Mucosa of descending colon (tissue), 3 donors: ENCODE measurements at places on chromosomes 3 and 15. TPM values are rescaled to one million over a fixed set of nuclear protein-coding genes. Genes with fewer than 3 reads are reported as not detected.

Gene ADCY5
- 12.6 TPM for total RNA-seq

- DNase-seq, result no peak
Measured at GRCh38 chr3:137588871-137589270, 175.2 kb upstream of the SOX14 start.

DNA sequence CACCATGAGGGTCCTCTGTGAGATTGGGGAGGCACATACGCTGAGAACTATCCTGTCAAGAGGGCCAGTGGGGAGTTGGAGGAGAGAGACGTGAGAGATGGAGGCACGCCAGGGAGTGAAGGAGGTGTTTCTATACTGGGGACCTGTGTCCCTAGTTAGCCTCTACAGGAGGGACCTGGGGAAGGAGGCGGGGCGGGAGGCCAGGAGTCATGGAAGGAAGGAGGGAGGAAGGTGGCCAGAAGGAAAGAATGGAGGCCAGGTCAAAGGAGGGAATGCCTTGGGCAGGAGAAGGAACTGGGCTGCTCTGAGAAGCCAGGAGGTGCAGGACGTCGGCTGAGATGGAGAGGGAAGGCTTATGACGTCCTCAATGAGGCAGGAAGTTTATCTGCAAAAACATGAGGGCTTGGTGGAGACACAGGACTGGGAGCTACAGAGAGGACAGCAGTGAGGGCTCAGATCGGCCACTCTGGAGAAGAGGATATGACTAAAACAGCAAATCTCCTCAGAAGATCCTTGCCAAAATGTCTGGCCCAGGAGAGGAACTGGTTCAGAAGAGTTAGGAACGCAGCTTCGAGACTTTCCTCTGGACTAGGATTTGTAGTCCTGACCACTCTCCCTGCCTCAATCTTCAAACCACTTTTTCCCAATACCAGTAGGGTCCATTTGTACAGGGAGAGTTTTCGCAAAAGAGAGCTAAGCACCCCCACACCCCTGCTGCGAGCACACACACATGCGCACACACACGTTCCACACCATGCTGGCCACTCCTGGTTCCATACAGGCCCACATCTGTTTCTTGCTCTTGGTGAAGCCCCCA, 59.9 kb downstream of the ADCY5 start:
- DNase-seq, result no peak

Gene TTLL13
- 0.63 TPM for total RNA-seq

Gene GOLGA6B
- not detected for total RNA-seq

- no peak for DNase-seq
Measured at GRCh38 chr3:33229947-33230346, 11.3 kb upstream of the SUSD5 start.

DNA sequence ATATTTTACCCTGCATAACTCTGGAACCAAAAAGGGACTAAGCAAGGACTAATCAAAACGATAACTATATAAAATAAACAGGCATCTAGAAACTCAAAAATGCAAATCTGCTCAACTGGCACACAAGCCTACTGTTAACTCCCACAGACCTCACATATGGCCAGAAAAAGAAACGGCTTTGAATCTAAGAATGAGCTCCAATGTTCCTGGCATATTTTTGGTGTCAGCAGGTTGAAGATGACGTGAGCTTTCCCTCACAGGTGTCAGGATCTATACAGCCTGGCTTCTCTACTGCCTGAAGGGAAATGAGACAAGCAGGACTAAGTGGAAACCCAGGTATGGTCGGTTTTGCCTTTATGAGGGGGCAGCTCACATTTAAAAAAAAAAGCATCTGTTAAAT, 120.1 kb upstream of the SPATA12 start:
- no peak for DNase-seq

GRCh38 chr3:161035711-161036110, 69.4 kb downstream of the B3GALNT1 start:
- DNase-seq, result no peak

DNA sequence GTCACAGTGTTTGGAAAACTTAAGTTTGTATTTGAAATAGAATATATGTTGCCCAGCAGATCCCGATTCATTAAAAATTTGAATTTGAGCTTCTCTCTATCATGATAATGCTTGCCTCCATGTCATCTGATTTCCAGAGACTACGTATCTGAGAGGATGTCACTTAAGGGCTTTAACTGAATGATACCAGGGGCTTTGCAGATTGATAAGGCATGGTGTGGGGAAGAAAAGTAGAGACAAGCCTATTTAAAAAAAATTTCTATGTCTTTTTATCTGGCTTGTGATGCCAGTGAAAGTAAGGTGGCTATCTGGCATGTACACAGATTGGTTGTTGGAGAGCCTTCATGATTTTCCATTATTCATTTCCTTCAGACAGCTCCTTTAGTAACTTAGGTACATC, 72.7 kb downstream of the UBE2E2 start:
- no peak for DNase-seq

GRCh38 chr15:80433836-80434235, 29.7 kb downstream of the ARNT2 start:
- no peak for DNase-seq

GRCh38 chr15:77030048-77030927, 35.4 kb downstream of the PSTPIP1 start:
- peak; percentile 63 for DNase-seq

DNA sequence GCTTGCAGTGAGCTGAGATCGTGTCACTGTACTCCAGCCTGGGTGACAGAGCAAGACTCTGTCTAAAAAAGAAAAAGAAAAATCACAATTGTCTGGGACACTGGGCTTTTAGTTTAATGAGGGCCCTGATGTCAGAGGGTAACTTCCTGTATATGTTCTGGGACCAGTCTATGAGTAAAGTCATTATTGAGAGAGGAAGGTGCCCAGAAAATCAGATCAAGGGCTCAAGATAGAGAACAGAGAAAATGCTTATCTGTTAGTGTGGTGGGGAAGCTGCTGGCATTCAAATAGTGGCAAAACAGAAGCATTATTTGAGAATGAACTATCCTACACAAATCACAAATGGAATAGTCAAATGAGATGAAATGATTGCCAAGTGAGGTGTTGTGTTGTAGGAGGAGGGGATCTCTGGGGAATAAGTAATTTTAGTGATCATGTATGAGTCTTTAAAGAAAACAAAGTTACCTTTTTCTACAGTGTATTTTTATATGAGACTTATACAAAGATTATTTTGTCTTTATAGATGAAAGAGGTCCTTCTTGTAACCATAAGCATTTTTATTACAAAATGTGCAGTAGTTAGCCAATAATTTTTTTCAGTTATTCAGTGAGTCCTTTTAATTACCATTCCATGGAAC, 13.4 kb downstream of the ARIH2 start:
- DNase-seq, result no peak

Gene SPSB4
- 0.10 TPM for total RNA-seq

DNA sequence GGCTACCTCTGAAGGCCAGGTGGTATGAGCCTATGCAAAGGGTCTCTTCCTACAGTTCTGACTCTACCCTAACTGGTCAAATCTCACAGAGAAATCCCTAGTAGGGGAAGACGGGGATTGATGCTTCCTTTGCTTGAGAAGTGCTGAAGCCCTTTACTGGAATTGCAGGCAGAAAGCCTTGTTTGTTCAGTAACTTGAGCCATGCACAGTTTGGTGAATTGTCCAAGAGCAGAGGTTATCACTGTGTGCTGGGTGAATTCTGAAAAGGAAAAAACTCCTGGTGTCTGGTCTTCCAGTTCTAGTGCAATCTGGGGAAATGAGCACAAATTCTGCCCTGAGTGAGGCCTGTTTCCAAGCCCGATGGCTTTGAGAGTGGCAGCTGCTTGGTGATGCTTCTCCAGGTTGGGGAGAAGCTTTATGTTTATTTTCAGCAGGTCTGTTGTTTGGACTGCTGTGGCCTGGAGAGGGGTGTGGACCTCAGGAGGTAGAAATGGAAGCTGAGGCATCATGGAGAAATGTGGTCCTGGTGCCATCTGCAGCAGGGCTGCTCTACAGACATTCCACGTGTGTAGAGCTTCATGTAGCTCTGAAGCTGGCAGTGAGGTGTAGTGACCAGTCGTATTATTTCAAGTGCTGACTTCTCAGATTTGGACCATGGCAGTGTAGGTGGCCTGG, 60.9 kb downstream of the ARNT2 start:
- DNase-seq, result no peak

- no peak for DNase-seq
Measured at GRCh38 chr3:127091376-127091775, 101.6 kb upstream of the PRR23E start.

Gene AMOTL2
- 35.1 TPM for total RNA-seq

GRCh38 chr3:72323773-72324172, 524.5 kb downstream of the SHQ1 start:
- DNase-seq, result no peak

GRCh38 chr3:45666757-45667431, 22.3 kb upstream of the SACM1L start:
- no peak for DNase-seq

Gene SOX14
- not detected for total RNA-seq

DNA sequence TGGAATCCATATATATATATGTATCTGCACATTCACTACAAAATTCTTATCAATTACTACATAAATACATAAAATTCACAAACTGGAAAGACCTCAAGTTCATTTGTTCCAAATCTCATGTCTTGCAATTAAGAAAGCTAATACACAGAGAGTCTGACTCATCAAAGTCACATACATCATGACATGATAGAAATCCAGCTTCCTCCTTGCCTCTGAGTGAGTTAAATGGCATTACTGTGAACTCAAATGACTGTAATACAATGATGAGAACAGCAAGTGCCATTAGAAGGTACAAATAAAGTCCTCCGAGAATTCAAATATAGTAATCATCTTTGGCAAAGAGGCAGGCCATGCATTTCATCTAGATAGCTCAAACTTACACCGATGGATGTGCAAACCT, 55.1 kb upstream of the AGTR1 start:
- no peak for DNase-seq

DNA sequence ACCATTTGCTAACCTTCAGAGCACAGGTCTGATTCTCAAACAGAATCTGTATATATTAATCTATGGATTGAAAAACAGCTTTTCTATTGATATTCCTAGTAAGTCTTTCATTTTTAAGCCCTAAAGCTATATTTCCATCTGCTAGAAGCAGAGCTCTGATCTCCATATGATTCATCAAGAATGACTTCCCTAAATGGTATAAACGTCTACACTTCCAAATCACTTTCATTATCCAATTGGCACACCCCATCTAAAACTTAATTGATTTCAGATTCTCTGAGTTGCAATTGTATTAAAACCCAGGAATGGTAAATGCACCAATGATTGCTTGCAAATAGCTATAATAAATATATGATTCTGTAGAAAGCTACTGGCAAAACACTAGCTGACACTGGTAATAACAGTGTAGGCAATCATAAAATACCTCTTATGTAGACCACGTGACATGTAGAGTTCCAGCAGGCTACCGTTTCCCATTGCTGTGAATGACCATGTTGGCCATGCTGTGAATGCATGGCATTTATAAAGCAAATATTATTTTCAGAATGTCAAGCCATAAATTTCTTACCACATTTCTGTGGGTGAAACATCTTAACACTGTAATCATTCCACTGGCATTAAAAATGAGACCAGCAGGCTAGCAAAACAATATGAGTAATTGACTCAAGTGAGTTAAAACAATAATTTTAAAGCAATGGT, 226.0 kb downstream of the ZMAT3 start:
- no peak for DNase-seq

Gene XCR1
- 0.13 TPM for total RNA-seq

- peak; percentile 60 for DNase-seq
Measured at GRCh38 chr15:63474810-63475316, 29.5 kb upstream of the USP3 start.

Gene DNAJA4
- total RNA-seq, result 33.8 TPM

GRCh38 chr3:35224565-35225295, 414.6 kb upstream of the ARPP21 start:
- no peak for DNase-seq

GRCh38 chr15:85443593-85444087, 63.2 kb downstream of the AKAP13 start:
- no peak for DNase-seq

- peak; percentile 68 for DNase-seq
Measured at GRCh38 chr3:112333002-112333380, at the start of gene CD200. Gene CD200, plus strand, starts transcription at chr3:112333156. Its CDS starts 57 bp downstream, at chr3:112333213.
